ENCODE measurements at places on chromosomes 5 and 9. TPM values are rescaled to one million over a fixed set of nuclear protein-coding genes. Genes with fewer than 3 reads are reported as not detected.

GRCh38 chr9:35476596-35476995, 13.3 kb upstream of the RUSC2 start:
- no peak for DNase-seq

GRCh38 chr5:170254056-170254455, 21.3 kb downstream of the C5orf58 start:
- no peak for DNase-seq

The CTXN3 gene
- total RNA-seq = not detected

DNA sequence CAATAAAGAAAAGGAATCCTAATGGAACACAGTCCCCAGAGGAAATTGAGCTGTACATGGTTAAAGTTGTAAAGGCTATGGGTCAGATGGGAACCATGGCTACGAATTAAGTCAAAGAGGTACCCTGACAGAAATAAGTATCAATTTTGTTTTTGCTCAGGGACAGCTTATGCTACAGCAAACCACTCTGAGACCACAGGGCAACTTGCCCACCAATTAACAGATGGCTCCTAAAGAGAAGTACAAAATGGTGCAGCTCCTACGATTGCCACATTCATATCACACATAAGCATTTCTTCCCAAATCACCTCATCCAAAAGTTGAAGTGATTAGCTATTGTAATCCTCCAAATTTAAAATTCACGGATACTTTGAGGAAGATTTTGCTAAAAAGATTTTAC, 83.0 kb downstream of the ELAVL2 start:
- no peak for DNase-seq

- no peak for DNase-seq
Observed at GRCh38 chr5:130601-131131, 38.7 kb downstream of the PLEKHG4B start.

- DNase-seq = no peak
Observed at GRCh38 chr5:109192555-109193281, 217.1 kb downstream of the PJA2 start.

DNA sequence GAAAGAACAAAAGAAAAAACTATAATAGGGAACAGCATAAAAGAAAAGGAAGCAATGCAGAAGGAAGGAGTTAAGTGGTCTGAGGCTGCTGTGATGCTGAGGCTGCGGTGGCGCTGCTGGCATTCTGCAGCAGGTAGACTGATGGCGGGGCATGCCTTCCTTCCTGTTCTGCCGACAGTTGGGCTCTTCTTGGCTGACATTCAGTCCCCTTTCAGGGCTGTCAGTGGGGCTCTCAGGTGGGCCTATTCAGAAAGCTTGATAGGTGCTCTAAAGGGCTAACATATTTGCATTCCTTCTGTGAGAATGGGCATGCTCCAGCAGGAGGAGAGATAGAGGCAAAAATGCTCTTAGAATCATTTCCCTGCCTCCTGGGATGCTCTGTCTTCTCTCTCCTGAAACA, 5.1 kb upstream of the CLINT1 start:
- DNase-seq = no peak

The OBP2B gene
- not detected for total RNA-seq

The ECM2 gene
- total RNA-seq = 19.7 TPM

- no peak for DNase-seq
Observed at GRCh38 chr9:111909444-111909843, 12.8 kb downstream of the UGCG start.

- no peak for DNase-seq
Observed at GRCh38 chr5:180553530-180553929, 37.8 kb downstream of the SCGB3A1 start.

- peak; percentile 46 for DNase-seq
Observed at GRCh38 chr5:1517838-1518237, 5.9 kb downstream of the LPCAT1 start.

- DNase-seq = no peak
Observed at GRCh38 chr5:149902177-149902576, 42.4 kb downstream of the PDE6A start.

GRCh38 chr5:155926766-155927165, 400.2 kb upstream of the SGCD start:
- DNase-seq = no peak

The FGF1 gene
- 2.0 TPM for total RNA-seq

GRCh38 chr9:107274953-107275422, 8.1 kb upstream of the RAD23B start:
- DNase-seq = no peak

DNA sequence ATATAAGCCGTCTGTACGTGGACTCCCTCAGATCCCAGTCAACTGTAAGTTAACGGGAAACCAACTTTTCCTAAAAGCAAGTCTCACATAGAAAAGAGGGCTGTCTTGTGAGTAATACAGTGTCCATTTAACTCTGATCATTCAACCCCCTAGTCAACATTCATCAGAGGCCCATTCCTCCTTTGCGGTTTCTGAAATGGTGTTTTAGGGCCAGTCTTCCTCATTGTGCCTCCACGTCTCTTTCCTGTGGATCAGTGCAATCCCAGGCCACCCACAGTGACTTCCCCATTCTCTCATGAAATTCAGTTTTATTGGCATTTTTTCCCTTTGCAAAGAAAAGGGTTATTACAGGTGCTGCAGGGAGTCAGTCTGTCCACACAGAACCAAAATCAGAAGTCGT, 261.8 kb downstream of the NR3C1 start:
- no peak for DNase-seq

The CXCL14 gene
- 16.1 TPM for total RNA-seq

Measured in sigmoid colon (tissue), 7 donors.